Left colon (tissue), 2 donors: ENCODE measurements at places on chromosomes 5 and 9. TPM values are rescaled to one million over a fixed set of nuclear protein-coding genes. Genes with fewer than 3 reads are reported as not detected.

SPEF2 gene
- 3.0 TPM for total RNA-seq

SLC9A3 gene
- 170 TPM for total RNA-seq

PRRT1B gene
- total RNA-seq, result 4.1 TPM

DNA sequence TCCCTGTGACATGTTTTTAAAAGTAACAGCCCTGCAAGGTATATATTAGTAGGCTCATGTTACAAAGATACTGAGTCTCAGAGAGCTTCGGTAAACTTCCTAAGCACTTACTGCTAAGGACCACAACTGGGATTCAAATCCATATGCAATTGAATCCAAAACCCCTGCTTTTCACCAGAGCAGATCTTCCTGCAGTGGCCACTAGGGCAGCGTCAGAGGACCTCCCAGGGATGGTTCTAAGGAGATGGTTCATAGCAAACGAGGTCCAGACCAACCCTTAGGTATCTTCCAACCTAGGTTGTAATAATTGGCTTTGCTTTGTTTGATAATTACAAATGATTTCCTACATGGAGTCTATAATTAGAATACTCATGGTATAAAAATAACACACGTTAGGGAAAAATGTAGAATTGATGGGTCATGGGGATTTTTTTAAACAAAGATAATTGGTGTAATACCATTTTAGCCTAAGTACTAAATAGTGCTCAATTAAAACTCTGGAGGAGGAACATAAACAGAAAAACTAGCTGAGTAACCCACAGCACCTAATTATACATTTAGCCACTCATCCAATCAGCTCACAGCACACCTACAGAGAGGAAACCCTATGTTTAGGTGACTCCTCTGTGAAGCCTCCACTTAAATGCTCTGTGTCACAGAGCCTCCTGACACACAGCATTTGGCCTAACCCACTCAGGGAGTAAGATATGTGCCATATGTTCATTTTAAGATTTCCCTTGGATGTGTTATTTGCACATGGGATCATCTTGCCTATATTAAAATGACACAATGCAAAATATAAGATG lies 10.0 kb upstream of the CAST start:
- no peak for DNase-seq

DNA sequence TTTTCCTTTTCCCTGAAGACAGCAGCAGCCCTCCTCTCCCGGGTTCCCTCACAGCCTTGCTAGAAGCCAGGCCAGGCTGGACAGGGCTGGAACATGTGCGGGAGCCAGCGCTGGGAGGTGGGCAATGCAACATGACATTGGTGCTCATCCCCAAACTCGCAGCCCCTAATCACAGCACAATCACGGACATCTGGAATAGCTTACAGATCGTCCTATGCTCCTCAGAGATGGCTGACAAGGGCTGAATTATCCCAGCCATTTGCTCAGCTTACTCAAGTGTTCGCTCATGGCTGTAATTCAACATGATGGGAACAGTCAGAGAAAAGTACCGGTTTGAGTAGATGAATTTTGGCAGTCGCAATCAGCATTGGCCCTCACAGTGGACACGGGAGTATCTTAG lies 49.8 kb downstream of the FSTL4 start:
- DNase-seq, result no peak

- no peak for DNase-seq
Observed at GRCh38 chr9:27107241-27107640, 1.8 kb upstream of the TEK start.

- no peak for DNase-seq
Observed at GRCh38 chr5:81495286-81495685, 101.4 kb upstream of the ACOT12 start.

- no peak for DNase-seq
Observed at GRCh38 chr5:158559643-158560042, 540.1 kb downstream of the EBF1 start.

- DNase-seq, result no peak
Observed at GRCh38 chr5:170288151-170288550, 9.4 kb downstream of the LCP2 start.

GRCh38 chr5:145854651-145855258 lies 18.1 kb downstream of the GRXCR2 start:
- DNase-seq, result peak; percentile 84
